ENCODE measurements at places on chromosomes 11 and 22.

GRCh38 chr22:35046744-35047462, 19.1 kb upstream of the ISX start:
- DNase-seq, result no peak

DNA sequence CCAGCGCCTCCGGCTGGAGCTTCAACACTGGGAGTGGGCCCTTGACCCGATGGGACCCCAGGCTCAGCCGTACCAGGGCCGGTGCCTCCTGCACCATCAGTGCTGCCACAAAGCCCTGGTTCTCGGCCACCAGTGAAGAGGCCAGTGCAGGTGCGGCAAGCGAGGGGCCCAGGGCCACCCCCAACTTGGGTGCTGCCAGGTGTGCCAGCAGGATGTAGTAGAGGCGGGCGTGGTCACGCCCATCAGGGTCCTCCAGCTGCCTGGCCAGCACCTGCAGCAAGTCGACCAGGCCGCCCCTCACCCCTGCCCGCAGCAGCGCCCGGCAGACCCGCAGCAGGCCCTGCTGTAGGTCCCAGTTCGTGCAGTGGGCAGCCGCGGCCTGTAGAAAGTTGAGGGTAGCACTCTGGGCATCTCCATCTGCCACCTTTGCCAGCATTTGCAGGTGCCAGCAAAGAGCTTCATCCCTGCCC, 2.3 kb downstream of the AP5B1 start:
- no peak for DNase-seq

DNA sequence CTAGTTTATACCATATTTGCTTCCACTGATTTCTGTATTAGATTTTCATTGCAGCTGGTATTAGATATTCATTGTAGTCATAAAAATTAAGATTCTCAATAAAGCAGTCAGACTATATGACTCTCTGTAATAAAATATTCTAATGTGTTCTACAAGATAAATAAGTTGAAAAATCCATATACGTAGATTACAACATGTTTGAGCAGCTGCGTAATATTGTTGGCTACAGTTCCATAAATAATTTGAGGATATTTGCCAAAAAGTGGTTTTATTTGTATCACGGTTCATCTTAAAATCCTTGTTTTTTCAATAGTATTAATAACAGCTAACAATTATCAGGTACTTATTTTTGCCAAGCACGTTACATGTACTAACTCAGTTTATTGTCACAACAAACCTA, 668.6 kb upstream of the CCDC90B start:
- DNase-seq, result no peak

- no peak for DNase-seq
Observed at GRCh38 chr11:97351939-97352338, 962.1 kb downstream of the JRKL start.

DNA sequence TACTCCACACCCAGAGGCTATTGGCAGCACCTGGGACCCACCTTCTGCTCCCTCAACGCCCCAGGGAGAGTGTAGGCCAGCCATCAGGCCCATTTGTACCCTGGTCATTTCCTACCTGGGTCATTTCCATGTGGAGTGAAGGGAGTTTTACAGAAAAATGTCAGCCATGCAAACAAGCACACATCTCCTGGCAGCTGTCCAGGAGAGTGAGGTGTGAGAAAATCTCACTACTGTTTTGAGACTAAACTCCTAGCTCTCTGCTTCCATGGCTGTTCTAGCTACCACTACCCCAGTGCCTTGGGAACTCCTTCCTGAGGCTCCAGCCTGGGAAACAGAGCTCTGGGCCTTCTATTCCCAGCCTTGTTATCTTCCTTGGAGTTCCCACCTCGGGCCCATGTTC, 2.8 kb upstream of the TMPRSS13 start:
- no peak for DNase-seq

GRCh38 chr11:44555031-44555800, 10.2 kb upstream of the CD82 start:
- DNase-seq, result no peak

- DNase-seq, result no peak
Observed at GRCh38 chr11:8759634-8760033, 77.0 kb downstream of the RPL27A start.

DNA sequence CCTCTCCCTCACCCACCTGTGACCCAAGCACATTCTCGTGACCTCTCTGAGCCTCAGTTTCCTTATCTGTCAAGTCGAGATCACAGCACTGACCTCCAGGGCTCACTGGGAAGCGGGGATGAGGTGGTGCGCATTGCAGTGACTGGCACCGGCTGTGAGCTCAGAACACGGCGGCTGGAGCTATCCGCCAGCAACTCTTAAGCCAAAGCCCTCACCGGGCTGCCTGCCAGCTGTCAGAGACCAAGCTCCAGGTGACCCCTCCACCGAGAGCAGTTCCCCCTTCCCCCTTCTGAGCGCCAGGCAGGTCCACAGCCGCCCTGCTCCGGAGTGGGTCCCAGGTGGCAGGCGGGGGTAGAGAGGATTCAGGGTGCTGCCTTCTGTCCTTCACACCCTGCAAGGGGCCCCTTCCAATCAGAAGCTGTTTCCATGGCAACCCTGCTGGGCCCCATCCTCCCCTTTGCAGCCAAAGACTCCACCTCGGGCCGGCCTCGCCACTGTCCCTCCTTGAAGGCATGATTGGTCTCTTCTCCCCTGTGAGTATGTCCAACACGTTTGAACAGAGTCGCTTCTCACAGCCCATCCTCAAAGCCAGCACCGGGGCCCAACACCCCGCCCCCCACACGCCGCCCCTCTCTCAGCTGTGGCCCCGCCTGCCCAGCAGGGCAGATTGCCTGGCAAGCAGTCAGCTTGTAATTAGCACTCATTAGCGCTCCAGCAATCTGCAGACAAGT, 98.7 kb downstream of the WNT7B start:
- DNase-seq, result peak; percentile 16

GRCh38 chr11:77019976-77020595, 14.1 kb upstream of the B3GNT6 start:
- DNase-seq, result no peak

DNA sequence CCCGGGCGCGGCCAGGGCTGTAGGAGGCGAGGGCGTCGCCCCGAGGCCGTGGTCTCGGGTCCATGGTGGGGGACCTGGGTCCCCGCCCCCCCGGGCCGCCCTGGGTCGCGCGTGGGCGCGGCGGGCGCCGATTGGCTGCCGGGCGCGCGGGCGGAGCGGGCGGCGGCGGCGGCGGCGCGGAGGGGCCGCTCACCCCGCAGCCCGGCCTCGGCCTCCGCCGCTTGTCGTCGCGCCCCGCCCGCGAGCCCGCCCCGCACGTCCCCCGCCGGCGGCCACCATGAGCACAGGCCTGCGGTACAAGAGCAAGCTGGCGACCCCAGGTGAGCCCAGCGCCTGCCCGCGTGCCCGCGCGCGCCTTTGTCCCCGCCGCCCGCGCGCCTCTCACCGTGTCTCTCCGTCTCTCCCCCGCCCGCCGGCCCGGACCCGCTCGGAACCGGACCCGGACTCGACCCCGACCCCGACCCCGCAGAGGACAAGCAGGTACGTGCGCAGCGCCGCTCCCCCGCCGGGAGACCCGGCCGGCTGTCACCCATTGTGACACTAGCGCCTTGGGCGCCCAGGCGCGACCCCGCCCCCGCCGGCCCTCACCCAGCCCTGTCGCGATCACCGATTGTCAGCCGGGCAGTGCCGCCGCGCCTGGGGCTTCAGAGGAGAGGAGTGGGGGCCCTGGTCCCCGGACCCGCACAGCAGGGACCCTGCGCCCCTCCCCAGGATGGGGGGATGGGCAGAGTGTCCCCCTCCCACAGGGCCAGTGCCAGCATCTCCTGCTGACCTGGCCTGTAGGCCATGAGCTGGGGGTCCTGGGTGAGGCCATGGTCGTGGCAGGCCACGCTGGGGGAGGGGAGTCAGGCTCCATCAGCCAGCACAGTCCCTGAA, at the start of gene SEPTIN5:
TSS of gene SEPTIN5 (plus strand) at position 192 of the 876 bp plus-strand sequence. CDS start at position 278, 86 bp downstream.
- DNase-seq, result peak; percentile 33

DNA sequence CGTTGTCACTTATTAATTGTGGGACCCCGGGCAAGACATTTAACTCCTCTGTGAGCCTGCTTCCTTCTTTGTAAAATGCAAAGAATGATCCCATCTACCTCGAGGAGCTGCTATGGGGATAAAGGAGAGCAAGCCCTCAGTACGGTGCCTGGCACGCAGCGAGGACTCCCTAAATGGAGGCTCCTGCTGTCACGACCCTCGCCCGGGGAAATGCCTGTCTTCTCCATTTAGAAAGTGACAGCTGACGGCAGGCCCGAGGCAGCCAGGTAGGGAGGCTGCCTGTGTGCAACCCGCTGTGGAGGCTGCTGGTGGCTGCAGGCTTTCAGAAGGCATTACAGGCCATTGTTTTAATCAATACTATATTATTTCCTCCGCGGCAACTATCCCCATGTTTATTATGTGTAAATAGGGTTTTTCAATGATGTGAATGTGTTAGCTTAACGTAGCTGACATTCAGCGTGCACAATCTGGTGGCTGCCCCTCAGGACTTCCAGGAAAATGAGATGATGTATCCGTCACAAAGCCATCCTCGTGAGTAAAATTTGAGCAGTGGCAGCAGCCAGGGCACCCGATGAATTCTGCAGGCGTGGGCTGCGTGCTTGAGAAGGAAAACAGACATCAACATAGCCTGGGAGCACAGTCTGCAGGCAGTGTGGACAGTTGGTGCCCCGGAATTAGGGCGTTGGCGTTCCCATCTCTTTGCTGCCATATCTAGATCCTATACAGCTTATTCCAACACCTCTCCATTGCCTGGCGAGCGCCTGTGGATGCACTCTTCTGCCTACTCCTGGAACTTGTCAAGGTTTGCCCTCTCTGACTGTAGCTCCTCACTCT, 228.3 kb downstream of the ST3GAL4 start:
- DNase-seq, result no peak

DNA sequence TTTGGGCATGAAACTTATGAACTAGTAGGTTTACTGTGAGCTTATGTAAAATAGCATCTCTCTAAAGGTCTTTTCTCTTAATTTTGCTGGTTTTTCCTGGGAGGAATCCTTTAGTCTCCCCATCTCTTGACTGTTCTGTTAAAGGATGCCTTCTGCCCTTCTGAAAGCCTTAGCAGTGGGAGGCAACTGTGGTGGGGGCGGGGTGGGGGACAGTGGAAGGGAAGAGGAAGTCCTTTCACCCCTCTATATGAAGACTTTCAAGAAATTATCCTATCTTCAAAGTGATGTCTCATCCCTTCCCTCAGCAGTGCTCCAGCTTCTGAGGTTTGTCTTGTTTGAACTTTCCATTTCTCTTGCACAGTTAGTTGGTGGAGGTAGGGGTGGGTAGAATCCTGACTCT, 73.1 kb downstream of the ELP4 start:
- DNase-seq, result no peak

DNA sequence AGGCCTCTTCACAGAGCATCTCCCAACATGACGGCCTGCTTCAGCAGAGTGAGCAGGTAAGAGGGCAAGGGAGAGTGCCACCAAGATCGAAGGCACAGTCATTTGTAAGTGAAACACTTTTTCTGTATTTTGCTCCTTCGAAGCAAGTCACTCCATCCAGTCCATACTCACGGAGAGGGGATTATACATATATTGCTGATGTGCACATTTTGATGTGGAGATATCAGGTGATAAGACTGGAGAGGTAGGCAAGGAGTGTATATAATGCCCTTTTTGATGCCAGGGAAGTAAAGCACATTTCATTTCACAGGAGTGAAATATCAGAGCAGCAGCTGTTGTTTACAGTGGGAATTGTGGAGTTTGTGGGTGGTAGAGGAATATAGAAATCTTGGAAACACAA, 11.2 kb downstream of the PTS start:
- no peak for DNase-seq

- DNase-seq, result no peak
Observed at GRCh38 chr11:61092908-61093763, 9.2 kb upstream of the CD5 start.

GRCh38 chr22:18056161-18056666, 21.6 kb upstream of the PEX26 start:
- no peak for DNase-seq

Data from right hindlimb (tissue), 1 donor.